NCI-H2081 treated with DMSO at 0.1 percent for 48 hours (cell line): ENCODE measurements at places on chromosomes 2 and 18.

GRCh38 chr2:190636361-190636760 is 12.5 kb upstream of the NAB1 start:
- DNase-seq: no peak

GRCh38 chr2:218030409-218031195 is 27.8 kb upstream of the TNS1 start:
- no peak for DNase-seq

- DNase-seq: no peak
Observed at GRCh38 chr2:225694664-225695063, 295.2 kb downstream of the NYAP2 start.

- no peak for DNase-seq
Observed at GRCh38 chr2:131035826-131036231, 57.4 kb downstream of the FAM168B start.

DNA sequence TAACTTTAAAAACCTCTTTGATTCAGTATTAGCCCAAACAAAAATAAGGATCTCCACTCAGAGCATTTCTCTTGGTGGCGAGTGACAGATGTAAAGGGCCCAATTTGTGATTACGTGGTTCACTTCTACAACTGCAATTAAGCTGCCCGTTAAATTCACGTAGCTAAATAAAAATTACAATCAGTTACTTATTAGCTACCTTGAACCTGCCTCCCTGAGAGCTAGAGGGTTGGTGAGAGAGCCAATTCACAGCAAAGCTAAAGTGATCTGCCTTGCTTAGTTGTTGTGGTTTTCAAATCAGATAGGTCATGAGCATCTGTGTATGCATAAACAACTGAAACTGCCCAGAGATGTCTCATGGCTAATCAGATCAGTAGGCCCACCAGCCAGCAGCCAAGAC is 156.7 kb downstream of the RNF152 start:
- DNase-seq: no peak
